ENCODE measurements at places on chromosomes 2 and 18.

- peak; percentile 6 for DNase-seq
- H3K27ac ChIP-seq, result no peak overlapping the region
- peaks cover 6% of the 10 kb centered on the region for H3K36me3 ChIP-seq
- peaks cover 2% of the 10 kb centered on the region for H3K27me3 ChIP-seq
- H3K4me3 ChIP-seq, result no peak overlapping the region
These were observed 9.7 kb downstream of the SNED1 start for GRCh38 chr2:241007880-241008710.

DNA sequence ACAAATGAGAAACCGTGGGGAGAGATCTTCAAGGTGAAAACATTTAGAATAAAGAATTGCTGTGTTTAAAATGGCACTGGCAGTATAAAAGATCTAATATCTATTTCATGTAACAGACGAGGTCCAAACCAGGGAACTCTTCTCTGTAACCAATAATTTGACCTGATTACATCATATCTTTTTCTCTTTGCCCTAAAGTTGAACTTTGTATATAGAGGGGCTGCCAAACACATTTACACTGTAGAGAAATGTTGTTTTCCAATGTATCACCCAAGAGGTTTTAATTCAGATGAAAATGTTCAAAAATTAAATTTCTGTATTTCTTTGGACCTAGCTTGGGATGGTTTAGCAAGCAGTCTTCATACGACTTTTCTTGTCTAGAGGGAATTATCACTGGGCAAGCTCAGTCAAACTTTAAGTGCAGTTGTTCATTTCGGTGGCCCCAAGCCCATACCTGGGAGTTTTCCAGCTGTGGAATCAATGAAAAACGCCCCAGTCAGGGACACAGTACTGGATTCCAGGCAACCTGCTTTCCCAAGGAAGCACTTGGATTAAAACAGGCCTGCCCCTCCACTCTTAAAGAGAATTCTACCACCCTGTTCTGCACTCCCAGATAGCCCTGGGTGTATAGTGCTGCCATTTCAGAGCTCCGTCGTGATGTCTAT is 208.5 kb upstream of the FN1 start:
- no peaks in the 10 kb centered on the region for H3K36me3 ChIP-seq
- no peak overlapping the region for H3K4me3 ChIP-seq
- H3K4me1 ChIP-seq, result no peaks in the 10 kb centered on the region
- no peaks in the 10 kb centered on the region for H3K27me3 ChIP-seq

GRCh38 chr2:26035090-26035743 is 1.3 kb downstream of the RAB10 start:
- H3K4me3 ChIP-seq, result peak overlapping the region; percentile 96
- no peaks in the 10 kb centered on the region for H3K27me3 ChIP-seq
- H3K36me3 ChIP-seq, result peaks cover 15% of the 10 kb centered on the region
- DNase-seq, result peak; percentile 19
- peak overlapping the region; percentile 91 for H3K27ac ChIP-seq

DNA sequence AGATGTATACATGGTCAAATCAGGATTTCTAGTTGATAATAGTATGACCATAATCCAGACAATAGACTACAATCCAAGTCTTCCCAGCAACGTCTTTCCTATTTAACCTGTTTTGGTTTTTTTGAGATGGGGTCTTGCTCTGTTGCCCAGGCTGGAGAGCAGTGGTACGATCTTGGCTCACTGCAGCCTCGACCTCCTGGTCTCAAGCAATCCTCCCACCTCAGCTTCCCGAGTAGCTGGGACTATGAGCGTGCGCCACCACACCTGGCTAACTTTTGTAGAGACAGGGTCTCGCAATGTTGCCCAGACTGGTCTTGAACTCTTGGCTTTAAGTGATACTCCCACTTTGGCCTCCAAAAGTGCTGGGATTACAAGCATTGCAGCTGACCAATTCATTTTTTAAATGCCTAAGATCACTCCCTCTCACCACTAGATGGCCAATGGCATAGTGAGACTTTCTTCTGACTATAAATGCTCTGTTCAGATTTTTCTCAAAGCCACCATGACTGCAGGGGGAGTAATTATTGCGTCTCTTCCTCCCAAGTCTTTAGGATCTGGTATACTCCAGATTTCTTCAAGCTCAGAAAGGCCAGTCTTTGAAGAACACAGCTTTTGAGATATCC is 47.6 kb downstream of the HNRNPLL start:
- H3K4me1 ChIP-seq, result peaks cover 15% of the 10 kb centered on the region
- H3K27me3 ChIP-seq, result no peaks in the 10 kb centered on the region
- DNase-seq, result no peak
- peaks cover 13% of the 10 kb centered on the region for H3K36me3 ChIP-seq
- no peak overlapping the region for H3K27ac ChIP-seq
- H3K4me3 ChIP-seq, result no peak overlapping the region

- H3K27me3 ChIP-seq, result peaks cover 15% of the 10 kb centered on the region
- H3K27ac ChIP-seq, result no peak overlapping the region
- H3K4me1 ChIP-seq, result no peaks in the 10 kb centered on the region
- no peak overlapping the region for H3K4me3 ChIP-seq
- DNase-seq, result no peak
These were observed 253.3 kb upstream of the OSR1 start for GRCh38 chr2:19611491-19612332.

DNA sequence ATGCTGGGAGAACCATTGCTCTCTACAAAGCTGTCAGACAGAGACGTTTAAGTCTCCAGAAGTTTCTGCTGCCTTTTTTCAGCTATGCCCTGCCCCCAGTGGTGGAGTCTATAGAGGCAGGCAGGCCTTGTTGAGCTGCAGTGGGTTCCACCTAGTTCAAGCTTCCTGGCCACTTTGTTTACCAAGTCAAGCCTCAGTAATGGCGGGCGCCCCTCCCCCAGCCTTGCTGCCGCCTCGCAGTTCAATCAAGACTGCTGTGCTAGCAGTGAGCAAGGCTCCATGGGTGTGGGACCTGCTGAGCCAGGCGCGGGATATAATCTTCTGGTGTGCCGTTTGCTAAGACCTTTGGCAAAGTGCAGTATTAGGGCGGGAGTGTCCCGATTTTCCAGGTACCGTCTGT is 52.7 kb upstream of the SCYGR2 start:
- no peak overlapping the region for H3K4me3 ChIP-seq
- H3K27me3 ChIP-seq, result no peaks in the 10 kb centered on the region
- peaks cover 49% of the 10 kb centered on the region for H3K36me3 ChIP-seq
- peaks cover 5% of the 10 kb centered on the region for H3K4me1 ChIP-seq
- peak; percentile 39 for DNase-seq

- H3K27me3 ChIP-seq, result peaks cover 9% of the 10 kb centered on the region
- H3K4me1 ChIP-seq, result peaks cover 23% of the 10 kb centered on the region
These were observed 467 bp upstream of the WDR35 start for GRCh38 chr2:19990416-19990728.

DNA sequence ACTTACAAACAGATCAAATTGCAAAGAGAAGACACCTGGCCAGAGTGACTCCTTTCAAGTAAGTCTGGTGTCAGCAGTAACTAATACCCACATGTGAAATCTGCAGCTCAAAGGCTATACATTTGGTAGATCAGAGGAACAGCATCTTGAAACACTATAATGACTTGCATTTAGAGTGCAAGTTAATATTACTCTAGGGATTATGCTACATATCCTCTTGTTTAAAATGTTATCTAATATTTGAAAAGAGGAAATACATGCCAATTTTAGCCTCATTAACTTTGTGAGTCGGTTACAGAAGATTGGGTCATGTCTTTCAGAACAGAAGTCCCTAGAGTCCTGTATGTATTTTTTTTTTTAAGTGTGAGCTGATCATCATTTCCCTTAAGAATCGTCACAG is 15.2 kb downstream of the LANCL1 start:
- H3K36me3 ChIP-seq, result peaks cover 59% of the 10 kb centered on the region
- H3K27me3 ChIP-seq, result no peaks in the 10 kb centered on the region
- no peak overlapping the region for H3K4me3 ChIP-seq
- H3K27ac ChIP-seq, result no peak overlapping the region

DNA sequence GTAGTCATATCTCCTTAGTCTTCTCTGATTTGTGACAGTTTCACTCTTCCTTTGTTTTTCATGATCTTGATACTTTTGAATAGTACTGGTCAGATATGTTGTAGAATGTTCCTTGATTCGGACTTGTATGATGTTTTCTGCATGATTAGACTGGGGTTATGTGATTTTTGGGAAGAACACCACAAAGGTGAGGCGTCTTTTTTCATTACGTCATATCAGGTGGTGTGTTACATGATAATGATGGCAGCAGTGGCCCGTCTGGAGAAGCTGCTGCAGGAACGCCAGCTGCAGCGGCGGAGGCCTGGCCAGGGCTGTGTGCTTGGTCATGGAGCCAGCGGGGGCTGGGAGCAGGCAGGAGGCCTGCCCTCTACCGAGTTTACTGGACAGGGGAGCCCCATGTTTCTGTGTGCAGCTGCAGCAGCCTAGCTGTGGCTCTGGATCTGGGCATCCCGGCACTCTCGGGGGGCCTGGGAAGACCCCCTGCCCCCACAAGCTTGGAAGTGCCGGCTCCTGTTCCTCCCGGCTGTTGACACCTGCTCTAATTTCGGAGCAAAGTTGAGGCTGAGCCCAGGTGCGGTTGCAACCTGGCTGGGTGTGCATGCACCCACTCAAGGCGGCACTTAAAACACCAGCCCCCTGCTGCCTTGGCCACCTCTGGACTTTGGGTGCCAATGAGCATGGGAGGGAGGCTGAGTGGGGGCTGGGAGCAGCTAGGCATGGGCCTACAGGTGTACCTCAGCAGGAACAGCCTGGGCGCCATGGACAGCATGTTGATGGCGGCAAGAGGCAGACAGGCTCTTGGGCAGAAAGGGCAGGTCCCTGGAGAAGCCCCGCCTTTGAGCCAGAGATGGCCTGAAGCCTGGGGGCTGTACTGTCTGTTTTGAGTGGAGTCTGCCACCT is 26.1 kb downstream of the SLC4A10 start:
- no peaks in the 10 kb centered on the region for H3K4me1 ChIP-seq
- no peaks in the 10 kb centered on the region for H3K36me3 ChIP-seq
- DNase-seq, result no peak
- H3K27ac ChIP-seq, result no peak overlapping the region
- H3K27me3 ChIP-seq, result peaks cover 1% of the 10 kb centered on the region

GRCh38 chr18:73945130-73945792 is 202.4 kb downstream of the FBXO15 start:
- no peak overlapping the region for H3K4me3 ChIP-seq
- H3K4me1 ChIP-seq, result no peaks in the 10 kb centered on the region
- no peak overlapping the region for H3K27ac ChIP-seq
- DNase-seq, result no peak

DNA sequence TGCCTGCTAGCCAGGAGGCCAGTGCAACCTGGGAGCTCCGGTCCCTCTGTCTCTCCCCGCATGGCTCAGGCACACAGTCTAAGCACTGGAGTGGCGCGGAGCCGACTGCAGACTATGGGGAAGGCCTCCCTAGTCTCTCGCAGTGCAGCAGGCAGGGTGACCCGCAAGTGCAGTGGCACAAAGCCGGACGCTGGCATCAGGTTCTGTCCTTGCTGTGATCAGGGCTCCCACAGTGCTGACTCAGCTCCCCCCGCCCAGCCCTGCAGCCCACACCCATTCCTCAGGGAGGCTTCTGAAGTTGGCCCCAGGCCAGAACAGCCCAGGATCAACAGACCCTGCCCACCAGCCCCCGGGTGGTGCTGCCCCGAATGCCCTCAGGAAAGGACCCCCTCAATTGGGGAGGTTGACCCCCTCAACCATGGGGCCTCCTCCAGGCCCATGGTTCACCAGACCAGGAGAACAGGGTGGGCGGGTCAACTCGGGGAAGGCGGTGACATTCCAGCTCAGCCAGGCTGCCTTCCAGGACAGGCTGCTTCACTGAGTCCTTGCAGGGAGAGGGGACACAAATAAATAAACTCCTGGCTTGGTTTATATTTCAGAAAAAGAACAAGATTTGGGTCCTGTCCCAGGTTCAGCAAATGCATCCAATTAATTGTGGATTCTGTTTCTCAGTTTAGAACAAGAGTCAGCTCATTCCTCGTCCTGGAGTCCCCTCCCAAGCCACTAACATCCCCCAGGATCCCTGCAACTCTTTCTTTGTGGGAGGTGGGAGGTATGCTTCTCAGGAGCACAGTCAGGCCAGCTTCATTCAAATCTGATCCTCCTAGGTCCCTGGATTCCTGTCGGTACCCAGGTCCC is 12.2 kb downstream of the BIN1 start:
- H3K27ac ChIP-seq, result no peak overlapping the region
- H3K27me3 ChIP-seq, result peaks cover 4% of the 10 kb centered on the region
- H3K4me1 ChIP-seq, result no peaks in the 10 kb centered on the region
- no peaks in the 10 kb centered on the region for H3K36me3 ChIP-seq
- DNase-seq, result no peak
- H3K4me3 ChIP-seq, result no peak overlapping the region

GRCh38 chr2:112694182-112694581 is 26.6 kb upstream of the NT5DC4 start:
- no peaks in the 10 kb centered on the region for H3K27me3 ChIP-seq
- no peaks in the 10 kb centered on the region for H3K36me3 ChIP-seq
- DNase-seq, result no peak

DNA sequence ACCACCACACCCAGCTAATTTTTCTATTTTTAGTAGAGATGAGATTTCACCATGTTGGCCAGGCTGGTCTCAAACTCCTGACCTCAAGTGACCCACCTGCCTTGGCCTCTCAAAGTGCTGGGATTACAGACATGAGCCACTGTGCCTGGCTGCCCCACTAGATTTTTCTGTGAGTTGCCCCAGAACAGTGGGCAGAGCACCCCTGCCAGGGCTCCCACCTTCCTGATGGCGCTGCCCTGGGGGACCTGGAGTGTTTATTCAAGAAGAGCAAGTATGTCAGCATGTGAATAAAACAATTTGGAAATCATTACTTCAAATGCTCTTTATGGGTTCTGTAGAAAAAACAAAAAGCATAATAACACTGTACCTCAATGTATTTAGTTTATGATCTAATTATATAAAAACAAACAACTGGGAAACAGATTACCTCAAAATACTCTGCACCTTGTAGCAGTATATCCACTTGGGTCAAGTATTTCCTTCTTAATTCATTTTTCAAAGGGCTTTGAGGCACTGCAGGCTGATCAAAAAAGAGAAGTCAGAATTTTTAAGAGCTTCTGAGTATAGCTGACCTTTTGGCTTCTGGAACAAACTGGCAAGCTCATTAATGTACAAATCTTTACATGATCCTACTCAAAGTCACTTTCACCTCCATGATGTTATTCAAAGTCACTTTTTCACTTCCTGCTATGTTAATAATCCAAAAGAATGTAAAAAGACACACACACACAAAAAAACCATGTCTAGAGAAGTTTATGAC is 8.9 kb downstream of the HJURP start:
- H3K27me3 ChIP-seq, result no peaks in the 10 kb centered on the region
- H3K36me3 ChIP-seq, result peaks cover 93% of the 10 kb centered on the region
- no peak overlapping the region for H3K4me3 ChIP-seq
- H3K4me1 ChIP-seq, result no peaks in the 10 kb centered on the region

- no peak overlapping the region for H3K27ac ChIP-seq
- H3K27me3 ChIP-seq, result peaks cover 26% of the 10 kb centered on the region
- no peak for DNase-seq
- no peaks in the 10 kb centered on the region for H3K36me3 ChIP-seq
- peaks cover 5% of the 10 kb centered on the region for H3K4me1 ChIP-seq
These were observed 76.5 kb downstream of the HNRNPLL start for GRCh38 chr2:38526195-38526594.

DNA sequence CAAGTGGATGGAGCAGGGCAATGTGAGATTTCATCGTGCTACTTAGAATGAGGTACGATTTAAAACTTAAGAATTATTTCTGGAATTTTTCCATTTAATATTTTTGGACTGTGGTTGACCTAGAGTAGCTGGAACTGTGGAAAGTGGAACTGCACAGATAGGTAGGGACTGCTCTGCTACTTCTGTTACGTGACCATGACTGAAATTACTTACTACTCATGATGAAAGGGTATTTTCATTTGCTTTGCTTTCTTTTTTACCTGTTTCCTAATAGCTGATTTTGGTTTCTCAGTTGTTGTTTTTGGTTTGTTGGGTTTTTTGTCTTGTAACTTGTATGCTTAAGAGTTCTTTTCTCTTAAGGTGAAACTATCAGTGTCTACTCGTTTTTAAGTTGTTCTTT is 11.4 kb downstream of the UBE2E3 start:
- no peaks in the 10 kb centered on the region for H3K27me3 ChIP-seq
- no peak overlapping the region for H3K4me3 ChIP-seq
- peaks cover 24% of the 10 kb centered on the region for H3K4me1 ChIP-seq
- H3K36me3 ChIP-seq, result peaks cover 12% of the 10 kb centered on the region
- H3K27ac ChIP-seq, result no peak overlapping the region

Measured in activated CD4-positive, alpha-beta memory T cell treated with anti-CD3 and anti-CD28 coated beads for 36 hours (primary cell).